ENCODE measurements at places on chromosomes 1 and 21.

DNA sequence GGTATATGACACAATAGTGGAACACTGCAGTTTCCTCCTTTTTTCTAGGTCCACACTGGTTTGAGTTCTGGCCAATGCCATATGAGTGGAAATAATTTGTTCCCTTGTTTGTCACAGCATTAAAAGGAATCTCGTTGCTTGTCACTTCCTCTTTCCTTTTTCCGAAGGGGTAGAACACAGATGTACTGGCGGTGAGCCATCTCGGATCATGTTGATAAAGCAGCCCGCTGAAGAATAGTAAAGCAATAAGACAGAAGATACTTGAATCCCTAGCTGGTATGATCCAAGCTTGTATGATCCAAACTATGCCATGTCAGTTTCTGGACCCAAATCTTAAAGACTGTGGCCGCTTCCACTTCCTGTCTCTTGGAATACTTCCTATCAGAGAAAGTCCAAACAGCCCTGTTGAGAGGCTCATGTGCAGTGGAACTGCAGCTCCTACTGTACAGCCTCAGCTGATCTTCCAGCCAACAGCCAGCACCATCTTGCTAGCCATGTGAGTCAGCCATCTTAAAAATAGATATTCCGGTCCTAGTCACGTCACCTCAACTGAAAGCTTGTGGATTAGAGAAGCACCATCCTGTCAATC is 40.3 kb downstream of the CFHR5 start:
- no peak for DNase-seq

DNA sequence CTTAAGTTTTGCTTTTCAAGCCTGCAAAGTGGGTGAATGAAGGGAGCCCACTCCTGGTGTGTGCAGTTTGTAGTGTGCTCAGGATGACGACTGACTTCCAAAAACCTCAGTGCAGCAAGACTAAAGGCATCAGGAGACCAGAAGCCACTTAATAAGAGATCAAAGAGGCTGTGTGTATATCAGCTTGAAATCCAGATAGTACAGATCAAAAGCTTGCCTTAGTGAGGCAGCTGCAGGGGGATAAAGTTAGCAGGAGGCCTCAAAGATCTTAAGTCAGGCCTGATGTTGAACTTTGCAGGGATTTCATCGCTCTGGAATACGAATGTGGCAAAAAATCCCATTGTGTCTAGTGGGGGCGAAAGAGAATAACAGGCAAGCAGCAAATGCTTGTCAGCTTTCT is 99.8 kb downstream of the PATJ start:
- no peak for DNase-seq

DNA sequence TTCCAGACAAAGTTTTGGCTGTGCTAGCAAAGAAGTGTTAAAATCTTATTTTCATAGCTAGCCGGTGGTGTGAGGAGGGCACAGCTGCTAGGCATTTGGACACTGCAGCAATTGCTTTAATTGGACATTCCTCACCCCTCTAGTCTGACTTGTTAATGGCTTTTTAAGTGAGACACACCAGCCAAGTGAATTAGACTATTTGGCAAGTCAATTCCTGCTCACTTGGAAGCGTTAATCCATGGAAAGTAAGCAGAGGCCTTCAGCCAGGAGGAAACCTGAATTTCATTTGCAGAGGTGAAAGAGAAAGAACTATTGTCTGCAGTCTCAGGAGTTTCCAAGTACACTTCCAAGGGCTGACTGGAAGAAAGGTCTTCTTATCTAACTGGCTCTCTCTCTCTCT is 175.7 kb downstream of the ST6GALNAC3 start:
- no peak for DNase-seq

DNA sequence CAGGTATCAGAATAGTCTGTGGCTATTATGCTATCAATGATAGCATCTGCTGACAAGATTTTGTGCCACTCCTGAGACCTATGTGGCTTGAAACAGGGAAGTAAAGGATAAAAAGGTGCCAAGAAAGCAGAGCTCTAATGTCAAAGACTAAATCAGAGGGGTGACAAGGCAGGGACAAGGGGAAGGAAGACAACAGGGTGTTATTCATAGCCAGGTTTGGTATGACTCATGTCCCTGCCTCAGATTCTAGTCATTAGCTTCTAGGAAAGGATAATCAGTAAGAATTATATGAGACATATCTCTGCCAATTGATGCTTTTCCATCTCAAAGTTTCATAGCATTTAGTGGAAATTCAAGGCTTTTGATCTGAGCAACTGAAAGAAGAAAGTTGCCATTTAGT is 31.8 kb upstream of the PLD5 start:
- no peak for DNase-seq

Data from pulmonary artery endothelial cell (primary cell).